ENCODE measurements at places on chromosomes 5 and 9. TPM values are rescaled to one million over a fixed set of nuclear protein-coding genes. Genes with fewer than 3 reads are reported as not detected.

GRCh38 chr5:102532123-102532522, 33.3 kb upstream of the SLCO6A1 start:
- DNase-seq = no peak

- DNase-seq = no peak
Observed at GRCh38 chr5:80701597-80701996, 46.8 kb upstream of the DHFR start.

DNA sequence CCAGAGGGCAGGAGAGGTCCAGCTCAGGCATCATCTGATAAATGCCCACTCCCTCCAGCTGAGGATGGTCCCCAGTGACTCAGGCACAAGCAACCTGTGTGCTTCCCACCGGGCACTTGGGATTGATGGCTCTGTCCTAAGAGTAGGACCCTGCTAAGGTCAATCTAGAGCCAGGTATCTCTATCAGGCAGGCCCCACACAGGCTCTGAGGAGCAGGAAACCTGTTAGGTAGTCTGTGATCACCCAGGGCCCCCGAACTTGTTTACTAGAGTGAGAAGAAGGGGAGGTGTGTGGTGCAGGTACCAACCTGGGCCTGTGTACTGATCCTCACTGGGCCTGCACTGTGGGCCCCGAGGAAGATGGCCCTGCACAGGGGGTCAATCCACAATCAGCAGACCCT, 119.6 kb upstream of the FSTL4 start:
- no peak for DNase-seq

- no peak for DNase-seq
Observed at GRCh38 chr5:11054014-11054413, 293.0 kb upstream of the DAP start.

GRCh38 chr9:95130484-95130883, 187.0 kb downstream of the FANCC start:
- no peak for DNase-seq

DNA sequence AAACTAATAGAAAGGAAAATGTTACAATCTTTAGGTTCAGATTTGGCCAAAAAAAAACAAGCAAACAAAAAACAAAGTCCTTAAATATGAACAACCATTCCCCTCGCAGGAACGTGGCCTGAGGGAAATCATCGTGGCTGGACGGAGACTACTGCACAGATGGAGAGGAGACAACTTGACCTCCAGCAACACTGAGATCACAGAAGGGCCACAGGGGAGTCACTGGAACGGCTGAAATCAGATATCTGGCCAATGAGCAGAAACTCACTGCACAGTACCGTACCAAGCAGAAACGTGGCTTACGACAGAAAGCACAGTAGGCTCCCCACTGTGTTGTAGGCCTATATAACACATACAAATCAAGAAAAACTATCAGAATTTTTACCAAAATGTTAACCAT, 27.7 kb downstream of the CAMSAP1 start:
- DNase-seq = no peak

DNA sequence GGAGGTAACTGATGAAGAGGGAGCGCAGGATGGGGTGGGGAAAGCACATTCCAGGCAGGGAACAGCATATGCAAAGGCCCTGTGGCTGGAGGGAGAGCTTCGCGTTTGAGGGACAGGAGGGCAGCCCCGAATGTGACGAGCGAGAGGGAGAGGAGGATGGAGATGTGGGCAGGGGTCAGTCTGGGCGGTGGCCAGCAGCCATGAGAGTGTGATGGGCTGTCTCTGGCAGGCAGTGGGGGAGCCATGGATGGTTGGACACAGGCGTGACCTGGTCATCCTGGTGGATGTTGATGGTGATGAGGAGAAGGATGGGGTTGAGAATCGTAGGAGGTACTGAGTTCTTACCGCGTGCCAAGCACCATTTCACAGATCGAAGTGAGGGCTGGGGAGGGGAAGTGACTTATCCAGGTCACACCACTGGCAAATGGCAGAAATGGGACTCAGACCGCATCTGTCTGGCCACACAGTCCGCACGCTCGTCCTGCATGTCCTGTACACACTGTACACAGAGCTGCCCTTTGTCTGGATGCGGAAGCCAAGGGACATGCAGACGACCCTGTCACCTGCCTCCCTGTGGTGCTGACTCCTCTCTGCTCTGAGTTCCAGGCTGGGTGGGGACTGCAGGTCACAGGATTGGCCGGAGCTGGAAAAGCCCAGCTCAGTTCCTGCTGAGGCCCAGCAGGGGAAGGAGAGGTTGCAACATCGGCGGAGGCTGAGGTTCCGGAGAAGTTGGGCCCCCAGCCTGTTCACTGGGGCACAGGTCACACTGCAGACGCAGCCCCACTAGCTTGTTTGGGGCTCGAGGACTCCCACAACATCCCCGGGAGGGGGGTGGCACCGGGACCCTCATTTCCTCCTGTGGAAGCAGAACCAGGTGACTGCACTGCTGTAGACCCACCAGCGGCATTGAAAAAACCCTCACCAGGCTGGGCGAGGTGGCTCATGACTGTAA, 165.6 kb upstream of the IER5L start:
- no peak for DNase-seq

GRCh38 chr5:147398860-147399259, 111.0 kb downstream of the DPYSL3 start:
- DNase-seq = no peak

GRCh38 chr5:151056379-151057325, 24.2 kb downstream of the TNIP1 start:
- DNase-seq = no peak

DNA sequence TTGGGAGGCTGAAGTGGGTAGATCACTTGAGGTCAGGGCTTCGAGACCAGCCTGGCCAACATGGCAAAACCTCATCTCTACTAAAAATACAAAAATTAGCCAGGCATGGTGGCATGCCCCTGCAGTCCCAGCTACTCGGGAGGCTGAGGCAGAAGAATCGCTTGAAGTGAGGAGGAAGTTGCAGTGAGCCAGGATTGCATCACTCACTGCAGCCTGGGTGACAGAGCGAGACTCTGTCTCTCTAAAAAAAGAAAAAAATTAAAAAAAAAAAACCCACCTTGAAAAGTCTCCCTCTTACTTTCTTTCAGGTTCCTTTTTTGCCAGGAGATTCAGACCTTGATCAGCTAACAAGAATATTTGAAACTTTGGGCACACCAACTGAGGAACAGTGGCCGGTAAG, 34.2 kb downstream of the CDK7 start:
- no peak for DNase-seq

DNA sequence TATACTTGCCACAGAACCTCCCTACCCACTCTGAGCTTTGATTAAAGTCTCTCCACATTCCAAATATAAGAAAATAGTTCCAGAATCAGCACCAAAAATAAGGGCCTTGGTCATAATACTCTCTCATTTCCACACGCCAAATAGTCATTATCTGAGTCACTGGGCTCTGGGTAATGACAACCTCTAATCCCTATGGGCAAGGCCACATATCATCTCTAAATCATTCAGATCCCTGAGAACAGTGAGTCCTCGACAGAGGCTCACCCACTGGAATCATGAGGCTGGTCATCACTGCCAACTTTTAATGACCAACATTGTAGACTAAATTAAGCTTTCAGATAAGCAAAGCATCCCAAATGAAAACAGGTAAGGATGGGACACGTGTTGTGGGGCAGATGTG, 28.1 kb downstream of the FAM114A2 start:
- DNase-seq = no peak

DNA sequence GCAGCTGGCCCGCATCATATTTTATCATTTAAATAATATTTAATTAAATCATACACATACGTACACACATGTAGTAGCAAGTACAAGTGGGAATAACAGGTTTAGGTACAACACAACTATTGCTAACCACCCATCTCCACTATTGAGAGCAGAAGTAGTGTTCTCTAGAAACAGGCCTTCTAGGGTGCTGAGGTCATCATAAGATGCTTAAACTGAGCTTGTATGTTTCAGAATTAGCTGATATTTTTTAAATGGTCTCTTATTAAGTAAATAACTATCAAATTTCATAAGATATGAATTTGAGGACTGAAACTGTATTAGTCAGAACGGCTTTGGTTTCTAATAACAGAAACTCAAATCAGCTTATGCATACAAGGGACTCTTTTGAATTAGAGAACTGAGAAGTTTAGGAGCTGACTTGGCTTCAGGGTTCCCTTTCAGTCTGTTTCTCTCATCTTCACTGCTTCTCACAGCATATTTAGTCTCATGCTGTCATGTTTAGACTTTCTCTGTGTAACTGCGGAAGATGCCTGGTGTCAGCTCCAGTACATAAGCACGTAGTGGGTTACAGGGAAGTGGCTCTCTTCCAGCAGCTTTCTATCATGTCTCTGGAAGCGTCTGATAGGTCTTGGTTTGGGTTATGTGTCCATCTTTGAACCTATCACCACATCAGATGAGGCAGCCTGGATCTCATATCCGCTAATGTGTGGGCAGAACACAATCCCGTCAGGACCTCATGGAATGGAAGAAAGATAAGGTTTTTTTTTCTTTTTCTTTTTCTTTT, 25.0 kb upstream of the OCLN start:
- no peak for DNase-seq

ANGPTL2 gene
- not detected for total RNA-seq

MAMDC2 gene
- not detected for total RNA-seq

CDC23 gene
- 46.6 TPM for total RNA-seq

NR2F1-AS1 gene
- not detected for total RNA-seq

C1QTNF2 gene
- total RNA-seq = not detected

BHMT2 gene
- total RNA-seq = not detected

GARIN3 gene
- total RNA-seq = 0.19 TPM
